Parietal lobe (tissue), 2 donors: ENCODE measurements at places on chromosomes 3 and 15. TPM values are rescaled to one million over a fixed set of nuclear protein-coding genes. Genes with fewer than 3 reads are reported as not detected.

The HIGD2B gene
- total RNA-seq: not detected

The CCDC39 gene
- total RNA-seq: 0.63 TPM

The GOLGA6B gene
- not detected for total RNA-seq

The LMOD3 gene
- not detected for total RNA-seq

The ROPN1 gene
- total RNA-seq: not detected

The PLSCR2 gene
- total RNA-seq: not detected

The VPS13C gene
- 245 TPM for total RNA-seq

The RBMS3 gene
- total RNA-seq: 11.6 TPM

The SNX22 gene
- 9.7 TPM for total RNA-seq

The PHLDB2 gene
- total RNA-seq: 17.8 TPM

The SLC22A14 gene
- 1.3 TPM for total RNA-seq

The HCN4 gene
- 6.6 TPM for total RNA-seq

The ARRDC4 gene
- total RNA-seq: 43.8 TPM

The CPN2 gene
- total RNA-seq: not detected

The SLC9C1 gene
- not detected for total RNA-seq

The DLL4 gene
- total RNA-seq: 6.3 TPM

The THSD4 gene
- 0.94 TPM for total RNA-seq

The RASGRP1 gene
- total RNA-seq: 31.0 TPM

The NECTIN3 gene
- 119 TPM for total RNA-seq

The SENP2 gene
- 47.9 TPM for total RNA-seq

The NUTM1 gene
- not detected for total RNA-seq

The CYP1A2 gene
- total RNA-seq: not detected

The P2RY1 gene
- total RNA-seq: 8.8 TPM
